Activated T-cell treated with anti-CD3 and anti-CD28 coated beads for 1 hour (primary cell): ENCODE measurements at places on chromosomes 2 and 18.

GRCh38 chr2:126831234-126832005 lies 67.3 kb upstream of the TEX51 start:
- DNase-seq, result no peak

GRCh38 chr2:69159986-69160385 lies 147.0 kb downstream of the ANTXR1 start:
- DNase-seq, result no peak

DNA sequence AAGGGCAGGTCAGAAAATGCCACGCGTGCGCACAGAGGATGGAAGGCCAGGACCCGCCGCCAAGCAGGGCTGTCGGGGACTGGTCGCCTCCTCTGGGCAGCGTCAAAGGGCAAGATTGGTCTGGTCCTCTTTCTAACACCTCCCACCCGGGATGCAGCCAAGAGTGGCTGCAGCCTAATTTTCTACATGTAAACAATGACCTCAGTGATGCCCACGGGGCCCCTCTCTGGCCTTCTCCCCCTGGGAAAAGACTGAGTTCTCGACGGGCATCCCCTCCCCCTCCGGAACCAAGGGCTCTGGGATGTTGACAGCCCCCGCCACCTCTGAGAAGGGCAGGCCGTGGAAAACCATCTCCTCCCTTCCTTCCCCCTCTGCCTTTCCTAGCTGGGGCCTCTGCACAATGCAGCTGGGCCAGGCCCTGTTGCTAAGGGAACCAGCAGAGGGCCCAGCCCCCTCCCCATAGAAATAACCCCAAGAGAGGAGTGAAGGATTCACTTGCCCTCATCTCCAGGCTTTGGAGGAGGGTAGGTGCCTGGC lies 80.0 kb upstream of the ZNF532 start:
- DNase-seq, result no peak

DNA sequence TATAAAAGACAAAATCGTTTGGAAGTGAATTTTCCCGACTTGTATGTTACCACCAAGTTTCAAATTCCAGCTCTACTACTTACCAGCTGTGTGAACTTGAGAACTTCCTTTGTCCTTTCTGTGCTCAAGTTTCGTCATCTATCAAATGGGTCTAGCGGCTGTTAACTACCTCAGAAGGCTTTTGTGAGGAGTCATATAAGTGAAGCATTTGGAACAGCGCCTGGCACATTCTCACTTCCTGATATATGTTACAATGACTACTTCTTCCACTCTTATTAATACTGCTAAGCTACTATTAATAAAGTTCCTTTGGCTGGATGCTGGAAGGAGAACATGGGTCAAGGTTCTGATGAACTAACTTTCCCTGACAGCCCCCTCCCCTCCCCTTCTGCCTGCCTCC lies 104.5 kb downstream of the MEIS1 start:
- no peak for DNase-seq

GRCh38 chr18:9820719-9821118 lies 65.1 kb upstream of the TXNDC2 start:
- DNase-seq, result no peak

DNA sequence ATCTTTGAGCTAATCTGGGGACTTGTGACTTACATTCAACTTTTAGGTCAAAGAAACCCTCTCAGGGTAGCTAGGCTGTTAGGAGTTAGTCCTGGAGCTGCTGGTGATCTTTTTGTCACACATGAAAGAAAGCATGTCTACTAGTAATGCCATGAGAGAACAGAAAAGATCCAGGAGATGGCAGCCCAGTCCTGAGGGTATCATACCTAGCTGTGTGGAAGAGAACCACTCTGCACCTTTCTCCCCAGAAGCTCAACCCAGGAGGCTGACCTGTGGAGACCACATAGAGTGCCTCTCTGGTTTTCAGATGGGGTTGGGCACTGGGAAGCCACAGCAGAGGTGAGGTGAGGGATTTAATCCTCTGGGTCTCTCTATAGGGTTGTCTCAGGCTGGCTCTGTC lies 460.2 kb upstream of the UBE2E3 start:
- no peak for DNase-seq

GRCh38 chr2:136207665-136208064 lies 89.7 kb upstream of the CXCR4 start:
- no peak for DNase-seq

DNA sequence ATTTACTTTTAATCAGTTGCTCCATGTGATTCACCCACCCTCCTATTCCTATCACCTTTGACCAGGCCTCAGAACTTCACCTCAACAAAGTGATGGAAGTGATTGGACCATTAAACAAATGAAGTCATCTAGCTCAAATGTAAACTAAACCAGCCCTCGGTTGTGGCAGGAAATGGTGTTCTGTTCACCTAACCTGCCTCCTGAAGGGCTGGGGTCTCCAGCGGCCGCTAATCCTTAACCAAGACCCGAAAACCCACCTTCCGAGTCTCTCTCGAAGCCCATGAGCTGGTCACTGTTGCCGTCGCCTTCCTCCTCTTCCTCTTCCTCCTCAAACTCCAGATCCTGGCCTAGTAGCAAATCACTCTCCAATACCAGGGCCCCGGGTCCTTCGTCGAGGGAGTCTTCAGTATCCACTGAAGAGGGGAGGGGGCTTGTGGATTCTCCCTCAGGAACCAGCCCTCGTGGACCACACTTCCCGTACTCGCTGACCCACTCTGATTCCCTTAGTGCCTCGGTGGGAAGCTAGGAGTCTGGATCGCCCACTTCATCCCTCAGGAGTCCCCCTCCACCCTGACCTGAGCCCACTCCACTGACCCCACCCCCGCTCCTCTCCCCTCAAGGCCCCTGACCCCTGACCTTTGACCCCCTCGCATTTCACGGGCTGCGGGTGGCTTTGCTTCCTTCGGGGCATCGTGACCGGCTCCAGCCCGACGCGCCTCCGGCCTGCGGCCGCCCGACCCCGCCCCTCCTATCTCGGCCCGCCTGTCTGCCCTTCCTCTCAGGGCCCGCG lies 503 bp downstream of the ZNF513 start:
- DNase-seq, result no peak
